ENCODE measurements at places on chromosomes 4 and X.

- DNase-seq, result no peak
Observed at GRCh38 chr4:15004739-15005301, 2.5 kb downstream of the CPEB2 start.

GRCh38 chrX:134735015-134735414 lies 76.7 kb upstream of the PLAC1 start:
- no peak for DNase-seq

- no peak for DNase-seq
Observed at GRCh38 chr4:138796761-138797160, 218.8 kb upstream of the NOCT start.

DNA sequence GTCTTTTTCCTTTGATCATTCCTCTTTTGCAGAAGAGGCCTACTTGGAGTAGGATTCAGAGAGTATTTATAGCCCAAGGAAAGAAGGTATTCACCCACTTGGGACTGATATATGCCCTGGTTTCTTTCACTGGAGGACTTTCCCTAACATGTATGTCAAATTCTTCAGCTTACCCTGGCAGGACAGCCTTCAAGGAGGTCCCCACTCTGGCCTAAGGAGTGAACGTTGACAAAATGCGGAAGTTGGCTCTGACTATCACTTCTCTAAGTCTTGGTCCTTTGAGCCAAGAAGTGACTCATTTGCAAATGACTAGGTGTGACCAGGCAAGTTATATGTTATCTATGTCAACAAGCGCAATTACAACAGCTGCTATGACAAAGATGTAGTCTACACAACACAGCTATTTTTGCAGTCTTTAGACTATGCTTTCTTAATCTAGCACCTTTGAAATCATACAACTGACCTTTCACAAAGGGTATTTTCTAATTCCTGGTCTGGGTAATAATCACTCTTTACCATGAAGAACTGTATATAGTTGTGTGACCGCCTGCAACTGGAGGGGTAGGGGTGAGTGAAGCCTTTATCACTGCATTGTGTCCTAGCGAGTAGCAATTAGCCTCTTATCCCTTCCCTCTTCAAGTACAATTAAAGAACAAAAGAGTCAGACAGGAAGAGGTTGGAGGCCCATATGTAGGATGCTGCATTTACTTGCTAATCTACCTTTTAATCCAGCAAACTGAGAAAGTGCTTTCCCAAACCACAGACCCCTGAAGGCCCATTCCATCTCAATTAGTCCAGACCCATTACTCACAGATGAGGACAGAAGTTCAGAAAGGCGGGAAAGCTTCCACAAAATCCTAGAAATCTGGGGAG lies 50.1 kb downstream of the RASGEF1B start:
- no peak for DNase-seq
